ENCODE measurements at places on chromosomes 4 and X.

DNA sequence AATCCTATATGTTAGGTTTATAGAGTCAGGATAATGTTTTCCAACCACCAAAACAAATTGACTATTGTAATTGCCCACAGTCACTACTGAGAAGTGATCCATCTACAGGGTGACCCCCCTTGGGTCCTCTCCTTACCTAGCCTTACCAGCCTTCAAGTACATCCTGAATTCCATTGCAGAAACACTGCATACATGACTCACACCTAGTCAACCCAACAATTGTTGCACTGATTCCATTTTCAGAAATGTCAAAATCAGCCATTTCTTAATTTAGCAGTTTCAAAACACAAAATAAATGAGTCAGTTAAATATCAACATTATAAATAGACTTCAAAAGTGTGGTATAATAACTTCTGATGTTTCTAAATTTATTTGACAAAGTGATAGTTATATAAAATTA lies 106.3 kb upstream of the TNIP3 start:
- DNase-seq, result no peak

DNA sequence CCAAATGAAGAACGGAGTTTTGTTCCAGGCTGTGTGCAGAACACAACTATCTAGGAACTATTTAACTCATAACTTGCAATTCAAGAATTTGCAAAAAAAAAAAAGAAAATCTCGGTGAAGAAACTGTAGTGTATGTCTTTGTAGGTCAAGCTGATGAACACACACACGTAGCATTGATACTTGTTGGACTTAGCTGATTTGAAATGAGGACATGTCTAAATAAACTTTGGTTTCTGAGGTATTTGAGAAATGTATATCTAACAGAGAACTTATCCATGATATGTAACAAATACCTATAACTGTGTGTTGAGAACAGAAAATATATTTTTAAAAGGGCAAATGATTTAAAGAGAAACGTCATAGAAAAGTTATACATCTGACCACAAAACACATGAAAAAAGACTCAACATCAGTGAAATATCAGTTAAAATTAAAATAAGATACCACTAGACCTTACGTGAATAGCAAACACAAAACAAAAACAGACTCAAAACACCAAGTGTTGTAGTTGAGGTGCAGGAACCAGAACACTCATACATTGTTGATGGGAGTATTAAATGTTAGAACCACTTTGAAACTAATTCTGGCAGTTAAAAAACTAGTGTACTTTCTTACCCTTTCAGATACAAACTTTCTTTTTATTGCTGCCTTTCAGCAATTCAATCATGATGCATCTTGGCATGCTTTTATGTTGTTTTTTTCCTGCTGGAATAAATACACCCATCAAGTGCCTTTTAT lies 1535.8 kb upstream of the PCDH10 start:
- DNase-seq, result no peak

DNA sequence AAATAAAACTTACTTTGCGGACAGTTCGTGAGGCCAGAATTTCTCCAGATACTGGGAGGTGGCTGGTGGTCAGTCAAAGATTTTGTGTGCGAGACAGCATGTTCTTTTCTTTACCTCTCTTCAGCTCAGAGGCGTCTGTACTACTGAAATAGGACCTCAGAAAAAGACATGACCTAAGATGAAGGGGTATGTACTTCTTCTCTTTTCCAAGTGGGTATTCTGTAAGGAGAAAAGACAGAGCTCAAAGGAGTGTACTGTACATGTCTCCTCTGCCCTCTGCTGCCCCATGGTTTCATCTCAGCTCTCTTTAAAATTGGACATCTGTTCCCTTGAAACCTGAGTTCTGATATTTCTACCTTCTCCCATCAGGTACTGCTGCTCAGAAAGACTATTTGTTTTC lies 38.1 kb downstream of the SEPTIN11 start:
- no peak for DNase-seq

GRCh38 chrX:36508042-36508441 lies 500.1 kb upstream of the FAM47C start:
- no peak for DNase-seq

GRCh38 chr4:135418353-135418752 lies 1216.8 kb upstream of the PABPC4L start:
- peak; percentile 22 for DNase-seq

DNA sequence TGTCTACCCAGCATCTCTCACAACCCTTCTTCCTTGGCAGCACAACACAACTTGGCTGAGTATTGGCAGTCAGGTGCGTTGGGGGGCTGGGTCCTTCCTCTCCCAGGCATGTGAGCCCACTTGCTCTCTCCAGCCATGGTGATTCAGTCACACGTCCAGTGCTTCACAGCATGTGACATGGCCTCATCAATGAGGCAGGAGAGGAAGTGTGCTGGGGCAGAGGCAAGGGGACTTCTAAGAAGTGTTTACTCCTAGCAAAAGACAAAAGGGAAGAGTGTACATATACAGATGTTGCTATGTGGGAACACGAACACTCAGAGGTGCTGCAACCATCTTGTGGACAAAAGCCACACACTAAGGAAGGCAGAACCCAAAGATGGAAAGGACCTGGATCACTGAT lies 380.8 kb downstream of the FBXW7 start:
- no peak for DNase-seq

DNA sequence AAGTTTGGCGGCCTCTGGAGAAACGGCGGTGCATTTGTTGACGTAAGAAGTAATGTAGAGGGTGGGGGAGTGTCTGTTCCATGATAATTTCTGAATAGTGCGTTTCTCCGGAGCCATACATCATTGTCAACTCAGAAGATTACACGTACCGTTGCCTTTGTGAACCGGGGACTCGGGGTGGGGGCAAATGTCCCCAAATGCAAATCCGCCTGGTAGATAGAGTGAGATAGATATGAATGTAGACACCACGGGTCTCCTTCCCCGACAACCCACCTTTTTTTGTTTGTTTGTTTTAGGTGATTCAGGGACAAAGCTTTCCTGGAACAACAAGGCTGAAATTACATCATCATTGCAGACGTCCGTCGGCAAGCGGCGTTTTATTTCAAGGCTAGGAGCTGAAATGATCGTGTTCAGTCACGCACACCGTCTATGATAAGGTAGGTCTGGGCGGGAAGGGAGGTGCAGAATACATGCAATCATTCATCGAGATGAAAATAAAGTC lies 96.0 kb upstream of the PPP2R3B start:
- DNase-seq, result peak; percentile 91

DNA sequence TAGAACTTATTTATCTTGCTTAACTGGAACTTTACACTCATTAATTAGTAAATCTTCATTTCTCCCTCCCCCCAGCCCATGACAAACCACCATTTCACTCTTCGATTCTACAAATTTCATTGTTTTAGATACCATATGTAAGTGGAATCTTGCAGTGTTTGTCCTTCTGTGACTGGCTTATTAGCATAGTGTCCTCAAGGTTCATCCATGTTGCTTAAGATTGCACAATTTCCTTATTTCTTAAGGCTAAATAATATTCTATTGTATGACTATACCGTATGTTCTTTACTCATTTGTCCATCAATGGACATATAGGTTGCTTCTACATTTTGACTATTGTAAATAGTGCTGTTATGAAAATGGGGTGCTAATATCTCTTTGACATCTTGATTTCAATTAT lies 24.5 kb upstream of the RNF212 start:
- DNase-seq, result no peak

- no peak for DNase-seq
Observed at GRCh38 chr4:101148551-101148950, 198.8 kb downstream of the PPP3CA start.

DNA sequence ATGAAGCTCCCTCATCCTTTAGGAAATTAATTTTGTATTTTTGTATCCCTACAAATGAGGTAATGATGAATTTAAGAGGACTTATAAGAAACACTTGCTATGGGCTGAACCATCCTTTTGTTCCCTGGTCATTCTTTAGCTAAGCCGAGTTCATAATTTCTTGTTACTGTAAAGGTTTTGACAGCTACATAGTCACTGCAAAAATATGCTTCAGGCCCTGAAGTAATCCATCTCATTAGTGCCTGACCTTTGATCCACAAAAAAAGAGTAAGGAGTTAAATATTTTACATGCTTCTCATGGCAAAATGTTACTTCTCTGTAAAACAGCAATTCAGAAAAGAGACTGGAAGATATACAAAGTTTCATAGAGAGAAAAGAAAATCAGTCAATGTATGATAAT lies 290.6 kb upstream of the SLIT2 start:
- no peak for DNase-seq

- no peak for DNase-seq
Observed at GRCh38 chr4:14596904-14597303, 405.4 kb upstream of the CPEB2 start.

GRCh38 chr4:105895583-105896460 lies 551 bp downstream of the NPNT start:
- no peak for DNase-seq

- DNase-seq, result no peak
Observed at GRCh38 chr4:21801661-21802385, 146.7 kb downstream of the KCNIP4 start.

DNA sequence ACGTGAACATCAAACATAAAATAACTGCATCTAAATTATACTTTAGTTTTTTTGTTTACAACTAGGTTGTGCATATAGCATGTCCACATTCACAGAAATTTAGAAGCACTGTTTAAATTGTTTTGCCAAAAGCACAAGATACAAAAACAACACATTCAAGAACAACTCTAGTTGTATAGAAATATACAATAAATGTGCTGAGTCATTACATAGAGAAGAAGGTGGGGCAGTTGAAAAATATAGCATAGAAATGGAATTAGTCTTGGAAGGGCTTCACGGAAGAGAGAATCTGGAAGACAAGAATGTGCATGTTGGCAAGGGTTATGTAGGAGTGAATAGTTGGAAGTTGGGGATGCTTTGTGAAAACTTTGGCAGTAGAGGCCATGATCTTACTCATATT lies 239.0 kb upstream of the GLRA2 start:
- DNase-seq, result no peak

DNA sequence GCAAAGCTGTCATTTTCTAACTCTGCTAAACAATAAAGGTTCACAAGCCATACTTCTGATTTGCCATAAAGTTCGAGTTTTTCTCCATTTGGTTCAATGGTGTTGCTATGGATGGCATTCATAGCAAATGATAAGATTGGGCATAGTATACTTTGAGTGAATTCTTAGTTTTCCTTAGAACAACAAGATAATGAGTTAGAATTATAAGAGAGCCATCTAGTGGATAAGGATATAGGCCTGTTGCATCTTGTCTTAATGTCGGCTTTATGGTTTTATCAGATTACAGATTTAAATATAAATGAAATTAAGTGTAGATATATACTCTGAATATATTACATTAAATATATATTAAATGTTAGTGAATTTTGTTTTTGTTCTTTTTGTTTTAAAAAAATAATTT lies 644.6 kb downstream of the IL1RAPL1 start:
- DNase-seq, result peak; percentile 5

DNA sequence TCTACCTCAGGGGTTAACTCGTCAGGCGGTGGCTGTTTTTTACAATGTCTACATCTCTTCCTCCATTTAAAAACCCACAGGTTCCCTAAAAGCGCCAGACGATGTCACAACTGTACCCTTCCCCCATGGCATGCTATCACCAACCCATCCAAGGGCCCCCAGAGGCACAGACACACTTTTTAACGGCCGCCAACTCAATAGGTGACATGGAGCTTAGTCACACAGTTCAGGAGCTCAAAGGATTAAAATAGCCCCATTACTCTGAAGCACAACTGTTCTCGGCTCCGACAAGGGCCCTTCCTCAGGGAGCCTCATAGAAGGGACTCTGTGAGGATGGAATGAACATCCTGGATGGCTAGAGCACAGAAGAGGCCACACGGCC lies 12.4 kb downstream of the SH3KBP1 start:
- no peak for DNase-seq

DNA sequence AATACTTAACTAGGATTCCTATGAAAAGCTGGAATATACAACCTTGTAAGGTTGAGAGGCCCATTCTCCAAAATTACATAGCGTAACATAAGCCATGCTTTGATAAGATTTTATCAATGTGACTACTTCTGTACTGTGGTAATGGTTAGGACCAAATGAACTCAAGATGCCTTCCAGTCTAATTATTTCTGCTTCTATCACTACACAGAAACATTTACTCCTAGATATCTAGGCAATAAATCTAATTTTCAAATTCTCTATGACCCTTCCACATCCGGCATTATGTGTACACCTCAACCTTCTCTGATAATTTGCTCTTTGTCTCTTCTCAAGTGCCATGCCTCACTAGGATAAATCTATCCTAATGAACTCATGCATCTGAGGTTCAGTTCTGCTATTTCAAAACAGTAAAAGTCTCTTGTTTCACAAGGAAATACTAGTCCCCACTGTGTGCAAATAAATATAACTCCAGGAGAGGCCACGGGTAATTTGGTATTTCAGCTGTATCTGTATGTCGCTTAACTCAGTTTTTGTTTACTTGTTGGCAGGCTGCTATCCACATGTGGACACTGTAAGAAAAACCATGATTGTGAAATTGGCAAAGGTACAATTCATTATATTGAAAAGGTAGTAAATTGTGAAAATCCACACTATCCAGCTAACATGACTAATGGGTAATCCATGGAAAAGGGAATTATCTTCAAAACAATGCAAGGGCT lies 93.3 kb downstream of the PRDM5 start:
- peak; percentile 63 for DNase-seq

DNA sequence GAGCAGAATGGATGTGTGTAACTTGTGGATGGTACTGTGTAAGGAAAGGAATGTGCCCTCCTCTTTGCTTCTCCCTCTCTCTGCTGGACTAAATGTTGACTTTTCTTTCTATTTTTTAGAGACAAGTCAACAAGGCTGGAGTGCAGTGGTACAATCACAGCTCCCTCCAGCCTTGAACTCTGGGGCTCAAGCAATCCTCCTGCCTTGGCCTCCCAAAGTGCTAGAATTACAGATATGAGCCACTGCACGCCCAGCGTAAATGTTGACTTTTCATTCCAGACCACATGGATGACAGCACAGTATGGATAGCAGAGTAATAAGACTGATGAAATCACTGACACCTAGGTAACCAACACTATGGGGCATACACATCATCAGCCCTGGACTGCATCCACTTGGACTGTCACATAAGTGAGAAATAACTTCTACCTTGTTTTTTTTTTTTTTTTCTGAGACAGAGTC lies 5.1 kb upstream of the RPS3A start:
- no peak for DNase-seq

- DNase-seq, result no peak
Observed at GRCh38 chr4:159639671-159640323, 536.9 kb downstream of the RAPGEF2 start.

DNA sequence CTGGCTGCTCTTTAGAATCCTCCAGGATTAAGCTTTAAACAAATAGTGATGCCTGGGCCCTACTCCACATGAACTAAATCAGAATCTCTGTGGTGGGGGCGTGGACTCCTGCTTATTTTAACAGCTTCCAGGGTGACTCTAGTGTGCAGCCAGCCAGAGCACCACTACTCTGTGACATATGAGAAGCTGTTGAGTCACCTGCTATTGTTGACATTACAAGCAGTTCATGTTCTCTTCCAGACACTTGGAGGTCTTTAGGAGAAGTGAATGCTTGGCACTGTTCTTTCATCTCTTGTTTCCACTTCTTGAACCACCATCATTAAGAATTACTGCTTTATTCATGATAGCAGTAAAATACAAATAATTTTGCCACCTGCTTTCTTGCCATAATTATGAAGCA lies 426 bp upstream of the C4orf51 start:
- peak; percentile 90 for DNase-seq

- DNase-seq, result no peak
Observed at GRCh38 chr4:173424899-173425805, 26.2 kb upstream of the SCRG1 start.

All from H4 (cell line).